MCF 10A (cell line): ENCODE measurements at places on chromosomes 2 and 18.

GRCh38 chr2:197813093-197813787 is 8.8 kb downstream of the PLCL1 start:
- no peak overlapping the region for H3K4me3 ChIP-seq
- no peaks in the 10 kb centered on the region for H3K36me3 ChIP-seq
- H3K27me3 ChIP-seq = no peaks in the 10 kb centered on the region
- H3K4me1 ChIP-seq = peaks cover 5% of the 10 kb centered on the region
- H3K27ac ChIP-seq = no peak overlapping the region
- DNase-seq = peak; percentile 74

GRCh38 chr18:41466436-41467160 is 488.4 kb upstream of the PIK3C3 start:
- H3K27ac ChIP-seq = no peak overlapping the region
- H3K4me1 ChIP-seq = no peaks in the 10 kb centered on the region
- no peak for DNase-seq
- H3K27me3 ChIP-seq = peaks cover 36% of the 10 kb centered on the region
- no peaks in the 10 kb centered on the region for H3K36me3 ChIP-seq

- H3K4me1 ChIP-seq = peaks cover 32% of the 10 kb centered on the region
- H3K36me3 ChIP-seq = peaks cover 6% of the 10 kb centered on the region
- H3K27ac ChIP-seq = no peak overlapping the region
- H3K4me3 ChIP-seq = no peak overlapping the region
- DNase-seq = no peak
Observed at GRCh38 chr2:138272524-138273195, 228.9 kb upstream of the SPOPL start.

GRCh38 chr2:42771546-42772153 is 7.7 kb upstream of the OXER1 start:
- no peak for DNase-seq
- no peak overlapping the region for H3K27ac ChIP-seq
- H3K4me1 ChIP-seq = no peaks in the 10 kb centered on the region
- no peaks in the 10 kb centered on the region for H3K36me3 ChIP-seq

- DNase-seq = no peak
- no peak overlapping the region for H3K4me3 ChIP-seq
- no peak overlapping the region for H3K27ac ChIP-seq
- H3K4me1 ChIP-seq = peaks cover 14% of the 10 kb centered on the region
Observed at GRCh38 chr2:220296174-220296573, 668.7 kb downstream of the SLC4A3 start.

GRCh38 chr2:9142551-9143263 is 63.9 kb upstream of the ASAP2 start:
- H3K4me1 ChIP-seq = peaks cover 20% of the 10 kb centered on the region
- H3K4me3 ChIP-seq = peak overlapping the region; percentile 44
- H3K27ac ChIP-seq = peak overlapping the region; percentile 23
- no peaks in the 10 kb centered on the region for H3K36me3 ChIP-seq
- no peaks in the 10 kb centered on the region for H3K27me3 ChIP-seq

DNA sequence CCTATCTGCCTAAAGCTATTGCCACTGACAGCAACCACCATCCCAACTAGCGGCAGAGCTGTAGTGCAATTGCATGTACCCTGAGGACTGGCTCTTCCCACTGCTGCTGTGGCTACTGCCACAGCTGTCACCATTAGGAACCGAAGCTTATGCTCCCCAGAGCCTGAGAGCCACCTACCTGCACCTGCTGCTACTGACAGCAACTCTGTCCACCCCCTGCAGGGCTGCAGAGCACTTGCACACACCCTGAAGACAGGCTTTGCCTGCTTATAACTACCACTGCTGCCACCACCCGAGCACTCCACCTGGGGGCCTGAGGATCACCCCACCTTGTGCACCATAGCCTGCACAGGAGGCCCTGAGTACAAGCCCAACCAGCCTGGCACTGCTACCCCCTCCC is 217.6 kb upstream of the FOSL2 start:
- no peaks in the 10 kb centered on the region for H3K27me3 ChIP-seq
- peaks cover 19% of the 10 kb centered on the region for H3K36me3 ChIP-seq
- H3K4me1 ChIP-seq = peaks cover 17% of the 10 kb centered on the region
- no peak for DNase-seq

DNA sequence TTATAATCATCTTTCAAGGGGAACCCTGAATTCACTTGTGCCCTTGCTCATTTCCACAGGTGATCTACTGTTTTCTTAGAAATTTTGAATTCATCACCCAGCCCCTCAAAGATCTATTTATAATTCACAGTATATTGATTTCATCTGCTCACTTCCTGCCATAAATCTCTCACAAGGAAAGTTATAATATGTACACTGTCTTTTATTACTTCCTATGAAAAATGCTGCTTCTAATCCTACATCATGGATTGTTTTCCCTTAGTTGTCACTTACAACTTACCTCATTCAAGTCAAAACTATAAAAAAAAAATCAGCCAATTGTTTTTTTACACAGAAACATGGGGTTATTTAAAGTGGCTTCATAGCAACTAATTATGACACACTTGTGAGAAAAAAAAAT is 1443.0 kb downstream of the LRP1B start:
- no peak for DNase-seq
- no peak overlapping the region for H3K4me3 ChIP-seq
- no peak overlapping the region for H3K27ac ChIP-seq
- H3K27me3 ChIP-seq = peaks cover 49% of the 10 kb centered on the region
- no peaks in the 10 kb centered on the region for H3K4me1 ChIP-seq
- H3K36me3 ChIP-seq = no peaks in the 10 kb centered on the region

DNA sequence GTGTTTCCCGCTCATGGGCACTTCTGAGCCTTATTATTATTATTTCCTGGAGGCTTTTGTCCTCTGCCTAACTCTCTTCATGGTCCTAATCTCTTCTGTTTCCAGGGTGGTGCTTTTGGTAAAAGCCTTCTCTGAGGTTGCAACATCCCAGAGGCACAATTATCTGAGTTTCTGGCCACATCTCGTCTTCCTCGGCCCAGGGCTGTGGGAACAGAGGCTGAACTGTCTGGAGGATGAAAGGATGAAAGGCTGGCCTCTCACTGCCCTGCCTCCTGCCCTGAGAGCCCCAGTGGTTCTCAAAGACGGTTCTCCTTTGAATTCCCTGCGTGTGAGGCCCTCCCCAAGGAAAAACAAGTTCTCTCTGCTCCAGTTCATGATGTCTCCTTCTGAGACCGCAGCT is 13.8 kb downstream of the GYPC start:
- H3K27me3 ChIP-seq = no peaks in the 10 kb centered on the region
- no peak for DNase-seq

- no peak overlapping the region for H3K4me3 ChIP-seq
- peaks cover 41% of the 10 kb centered on the region for H3K4me1 ChIP-seq
- H3K36me3 ChIP-seq = no peaks in the 10 kb centered on the region
- H3K27me3 ChIP-seq = no peaks in the 10 kb centered on the region
- no peak overlapping the region for H3K27ac ChIP-seq
- peak; percentile 39 for DNase-seq
Observed at GRCh38 chr2:172928756-172929155, 146.9 kb upstream of the MAP3K20 start.

DNA sequence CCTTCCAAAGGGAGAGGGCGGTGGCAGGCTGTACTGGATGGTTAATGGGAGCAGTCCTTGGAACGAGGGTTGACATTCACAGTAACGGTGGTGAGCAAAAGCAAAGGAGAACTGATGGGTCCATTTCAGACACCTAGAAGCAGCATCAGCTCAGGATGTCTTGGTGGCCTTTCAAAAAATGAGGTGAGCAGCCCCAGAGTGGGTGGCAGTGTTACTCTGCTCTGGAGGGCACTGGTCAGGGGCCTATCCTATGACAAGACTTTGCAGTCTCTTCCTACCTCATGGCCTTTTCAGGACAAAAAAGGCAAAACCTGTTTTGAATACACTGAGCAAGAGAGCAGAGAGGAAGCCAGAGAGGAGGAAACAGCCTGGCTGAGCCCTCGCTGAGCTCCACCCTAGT is 23.5 kb downstream of the CAPN14 start:
- no peak overlapping the region for H3K27ac ChIP-seq
- DNase-seq = no peak
- no peaks in the 10 kb centered on the region for H3K36me3 ChIP-seq
- H3K4me1 ChIP-seq = no peaks in the 10 kb centered on the region
- H3K4me3 ChIP-seq = no peak overlapping the region

DNA sequence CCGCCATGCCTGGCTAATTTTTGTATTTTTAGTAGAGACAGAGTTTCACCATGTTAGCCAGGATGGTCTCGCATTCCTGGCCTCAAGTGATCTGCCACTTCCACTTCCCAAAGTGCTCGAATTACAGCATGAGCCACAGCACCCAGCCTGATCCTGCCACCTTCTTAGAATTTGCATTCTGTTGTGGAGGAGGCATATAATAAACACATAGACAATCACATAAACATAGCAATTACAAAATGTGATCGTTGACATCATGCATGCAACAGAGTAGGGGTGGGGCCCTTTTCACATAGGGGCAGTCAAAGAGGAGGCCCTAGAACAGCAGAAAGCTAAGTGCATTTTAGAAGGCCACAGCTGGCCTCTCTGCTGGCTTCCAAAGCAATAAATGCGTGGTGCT is 39.9 kb upstream of the TSPYL6 start:
- H3K4me1 ChIP-seq = no peaks in the 10 kb centered on the region
- no peak for DNase-seq
- no peaks in the 10 kb centered on the region for H3K36me3 ChIP-seq
- H3K27ac ChIP-seq = no peak overlapping the region
- H3K4me3 ChIP-seq = no peak overlapping the region
- no peaks in the 10 kb centered on the region for H3K27me3 ChIP-seq

GRCh38 chr2:35997488-35997887 is 358.1 kb upstream of the CRIM1 start:
- no peak overlapping the region for H3K4me3 ChIP-seq
- peaks cover 65% of the 10 kb centered on the region for H3K27me3 ChIP-seq
- no peak overlapping the region for H3K27ac ChIP-seq
- H3K4me1 ChIP-seq = no peaks in the 10 kb centered on the region
- DNase-seq = peak; percentile 8
- H3K36me3 ChIP-seq = no peaks in the 10 kb centered on the region

GRCh38 chr18:58967751-58968254 is 103.1 kb downstream of the ZNF532 start:
- no peak overlapping the region for H3K27ac ChIP-seq
- no peaks in the 10 kb centered on the region for H3K27me3 ChIP-seq
- no peak overlapping the region for H3K4me3 ChIP-seq
- H3K36me3 ChIP-seq = peaks cover 17% of the 10 kb centered on the region

- no peak overlapping the region for H3K4me3 ChIP-seq
- no peak for DNase-seq
- no peaks in the 10 kb centered on the region for H3K36me3 ChIP-seq
- peaks cover 36% of the 10 kb centered on the region for H3K27me3 ChIP-seq
- peaks cover 5% of the 10 kb centered on the region for H3K4me1 ChIP-seq
Observed at GRCh38 chr2:165011199-165011598, 55.9 kb upstream of the SLC38A11 start.

DNA sequence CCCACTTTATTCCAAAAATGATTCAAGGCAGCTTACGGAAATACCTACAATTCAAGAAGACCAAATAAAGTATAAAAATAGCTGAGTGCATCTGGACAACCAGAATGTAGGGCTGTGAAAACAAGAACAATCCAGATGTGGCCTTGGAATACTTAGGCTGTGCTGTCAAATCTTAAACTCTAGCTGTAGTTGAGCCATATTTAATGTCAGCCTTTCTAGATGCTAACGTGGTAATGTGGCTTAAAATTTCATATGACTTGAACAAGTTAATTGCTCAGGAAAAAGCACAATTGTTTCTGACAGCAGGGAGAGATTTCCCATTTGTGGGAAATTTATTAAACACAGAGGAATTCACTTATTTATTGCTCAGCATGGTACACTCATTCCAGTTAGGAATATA is 14.6 kb upstream of the NAPG start:
- no peaks in the 10 kb centered on the region for H3K27me3 ChIP-seq
- peaks cover 6% of the 10 kb centered on the region for H3K4me1 ChIP-seq
- no peak overlapping the region for H3K4me3 ChIP-seq
- DNase-seq = no peak
- no peaks in the 10 kb centered on the region for H3K36me3 ChIP-seq
- H3K27ac ChIP-seq = no peak overlapping the region

- H3K36me3 ChIP-seq = no peaks in the 10 kb centered on the region
- no peak overlapping the region for H3K27ac ChIP-seq
- no peak for DNase-seq
Observed at GRCh38 chr2:181646415-181646987, 10.4 kb downstream of the CERKL start.

- DNase-seq = no peak
- H3K27me3 ChIP-seq = peaks cover 48% of the 10 kb centered on the region
- no peaks in the 10 kb centered on the region for H3K36me3 ChIP-seq
- no peak overlapping the region for H3K27ac ChIP-seq
- no peaks in the 10 kb centered on the region for H3K4me1 ChIP-seq
- H3K4me3 ChIP-seq = no peak overlapping the region
Observed at GRCh38 chr2:104462731-104463130, 391.2 kb upstream of the POU3F3 start.

DNA sequence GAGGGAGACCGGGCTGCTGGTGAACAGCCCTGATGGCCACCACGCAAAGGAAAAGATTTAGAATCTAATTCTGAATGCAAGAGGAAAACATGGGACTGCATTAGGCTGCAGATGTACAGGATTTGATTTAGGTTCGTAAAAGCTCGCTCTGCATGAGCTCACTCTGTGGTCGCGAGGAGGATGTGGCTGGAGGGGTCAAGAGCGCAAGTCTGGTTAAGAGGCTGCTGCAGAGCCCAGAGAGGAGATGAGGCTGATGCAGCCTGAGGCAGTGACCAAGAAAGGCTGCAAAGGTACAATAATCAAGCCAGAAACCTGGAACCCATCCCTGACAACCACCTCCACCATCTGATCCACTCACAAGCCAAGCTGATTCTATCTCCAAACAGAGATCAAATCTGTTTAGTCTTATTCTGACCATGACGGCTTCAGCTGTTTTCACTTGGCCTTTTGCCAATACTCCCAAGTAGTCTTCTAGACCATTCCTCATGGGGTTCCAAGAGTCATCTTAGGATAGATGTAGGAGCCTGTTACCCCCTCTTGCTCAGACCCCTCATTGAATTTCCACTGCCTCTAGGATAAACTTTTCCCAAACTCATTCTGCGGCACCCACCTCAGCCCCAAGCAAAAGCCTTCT is 58.9 kb upstream of the ARL4C start:
- no peak for DNase-seq
- no peaks in the 10 kb centered on the region for H3K27me3 ChIP-seq
- no peaks in the 10 kb centered on the region for H3K36me3 ChIP-seq
- no peak overlapping the region for H3K4me3 ChIP-seq

DNA sequence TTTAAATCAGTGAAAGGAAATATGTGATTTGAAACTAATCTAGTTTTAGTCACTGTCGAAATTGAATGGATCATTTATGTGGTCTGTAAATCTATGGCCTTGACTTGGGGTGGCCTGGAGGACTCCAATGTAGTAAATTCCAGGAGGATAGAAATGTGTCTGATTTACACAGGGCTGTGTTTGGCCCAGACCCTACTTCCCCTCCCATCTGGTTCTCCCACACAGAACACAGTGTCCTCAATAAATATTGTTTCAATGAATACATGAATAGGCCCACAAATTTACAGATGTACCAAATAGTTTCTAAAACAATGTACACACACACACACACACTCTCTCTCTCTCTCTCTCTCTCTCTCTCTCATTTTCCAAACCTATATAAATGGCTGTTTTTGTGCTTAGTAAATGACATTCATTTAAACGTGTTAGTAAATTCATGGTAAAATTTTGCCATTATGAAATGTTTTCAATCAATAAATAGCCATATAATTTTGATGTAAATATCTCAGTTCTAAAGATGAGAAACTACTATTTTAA is 1.9 kb downstream of the CCDC68 start:
- H3K27me3 ChIP-seq = no peaks in the 10 kb centered on the region
- H3K4me1 ChIP-seq = peaks cover 21% of the 10 kb centered on the region
- peak overlapping the region; percentile 77 for H3K4me3 ChIP-seq
- peaks cover 4% of the 10 kb centered on the region for H3K36me3 ChIP-seq
